Left ventricle myocardium inferior (tissue), 1 donor: ENCODE measurements at places on chromosomes 16 and 17. TPM values are rescaled to one million over a fixed set of nuclear protein-coding genes. Genes with fewer than 3 reads are reported as not detected.
A peak's percentile ranks its signal among the peaks of the same experiment; 100 is the strongest.

GRCh38 chr17:69142175-69142802, 594 bp upstream of the ABCA6 start:
- no peak for DNase-seq
- no peaks in the 10 kb centered on the region for H3K4me1 ChIP-seq
- H3K27ac ChIP-seq: peak overlapping the region; percentile 78
- H3K36me3 ChIP-seq: peaks cover 9% of the 10 kb centered on the region

DNA sequence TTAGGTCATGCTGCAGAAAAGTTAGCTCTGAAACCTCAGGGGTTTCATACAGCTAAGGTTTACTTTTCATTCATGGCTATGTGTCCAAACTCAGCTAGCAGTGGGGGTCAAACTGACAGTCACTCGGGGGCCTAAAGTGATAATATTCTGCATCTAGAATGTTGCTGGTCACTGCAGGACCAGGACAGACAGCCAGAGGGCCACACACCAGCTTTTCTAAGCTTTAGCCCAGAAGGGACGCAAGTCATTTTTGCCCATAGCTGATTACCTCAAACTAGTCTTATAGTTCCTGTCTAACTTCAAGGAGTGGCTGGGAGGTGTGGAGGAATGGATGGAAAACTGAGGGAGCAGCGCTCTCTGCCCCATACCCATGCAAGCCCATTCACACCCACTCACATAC, 163.0 kb upstream of the NLRP1 start:
- H3K4me3 ChIP-seq: no peak overlapping the region
- no peak for DNase-seq
- H3K27ac ChIP-seq: no peak overlapping the region
- H3K27me3 ChIP-seq: peaks cover 14% of the 10 kb centered on the region

C17orf50 gene
- total RNA-seq: not detected

GRCh38 chr16:69105501-69106361, at the start of gene HAS3:
TSS of gene HAS3 (plus strand) at chr16:69105653. CDS start at chr16:69109396, 3,743 bp downstream.
- DNase-seq: peak; percentile 50
- H3K27ac ChIP-seq: peak within 1 kb of the TSS; percentile 11
- peaks cover 16% of the 10 kb centered on the region for H3K27me3 ChIP-seq
- peaks cover 7% of the 10 kb centered on the region for H3K36me3 ChIP-seq
- H3K4me3 ChIP-seq: peak within 1 kb of the TSS; percentile 73
- peaks cover 32% of the 10 kb centered on the region for H3K4me1 ChIP-seq

DNA sequence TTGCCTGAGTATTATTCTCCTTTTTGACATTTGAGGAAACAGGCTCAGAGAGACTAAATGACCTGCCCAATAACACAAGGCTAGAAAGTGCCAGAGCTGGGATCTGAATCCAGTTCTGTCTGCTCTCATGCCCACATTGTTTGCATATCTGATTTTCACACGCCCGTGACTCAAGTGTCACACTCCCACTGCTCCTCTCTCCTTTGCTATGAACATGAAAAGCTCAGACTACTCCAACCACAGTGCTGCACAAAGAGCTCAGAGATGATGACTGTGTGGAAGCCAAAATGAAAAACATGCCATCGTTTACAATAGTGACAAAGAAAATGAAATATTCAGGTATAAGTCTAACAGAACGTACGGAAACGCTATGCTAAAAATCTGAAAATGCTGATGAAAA, 107.9 kb downstream of the SMG6 start:
- peaks cover 39% of the 10 kb centered on the region for H3K4me1 ChIP-seq
- no peaks in the 10 kb centered on the region for H3K36me3 ChIP-seq

DNA sequence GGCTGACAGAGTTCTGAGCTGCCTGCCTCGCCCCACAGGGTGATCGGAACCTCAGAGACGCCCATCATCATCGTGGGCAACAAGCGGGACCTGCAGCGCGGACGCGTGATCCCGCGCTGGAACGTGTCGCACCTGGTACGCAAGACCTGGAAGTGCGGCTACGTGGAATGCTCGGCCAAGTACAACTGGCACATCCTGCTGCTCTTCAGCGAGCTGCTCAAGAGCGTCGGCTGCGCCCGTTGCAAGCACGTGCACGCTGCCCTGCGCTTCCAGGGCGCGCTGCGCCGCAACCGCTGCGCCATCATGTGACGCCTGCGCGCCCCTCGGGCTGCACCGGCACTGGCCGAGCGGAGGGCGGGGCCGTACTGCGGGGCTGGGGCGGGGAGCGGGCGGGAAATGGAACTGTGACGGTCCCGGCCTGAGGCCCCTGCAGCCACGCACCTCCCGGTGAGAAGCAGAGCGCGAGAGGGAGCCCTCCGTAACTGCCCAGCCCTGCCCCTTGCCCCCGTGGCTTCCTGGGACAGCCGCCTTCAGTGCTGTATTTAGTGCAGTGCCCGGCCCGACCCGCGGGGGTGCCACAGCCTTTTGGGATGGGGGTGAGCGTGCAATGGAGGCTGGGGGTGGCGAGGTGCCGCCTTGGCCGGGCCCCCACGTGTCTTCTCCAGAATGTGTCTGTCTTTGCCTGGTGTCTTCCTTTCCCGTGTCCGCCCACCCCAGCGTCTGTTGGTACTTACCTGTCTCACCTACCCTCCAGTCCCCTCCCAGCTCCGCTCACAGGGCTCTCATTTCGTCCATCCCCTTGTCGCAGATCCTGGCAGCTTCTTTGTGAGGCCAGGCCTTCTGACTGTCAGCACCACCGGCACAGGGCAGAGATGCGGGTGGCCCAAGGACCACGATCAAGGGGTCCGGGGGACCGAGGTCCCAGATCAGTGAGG, 9.8 kb downstream of the RASL10B start:
- H3K27ac ChIP-seq: no peak overlapping the region
- H3K4me1 ChIP-seq: peaks cover 11% of the 10 kb centered on the region
- H3K36me3 ChIP-seq: no peaks in the 10 kb centered on the region
- H3K4me3 ChIP-seq: peak overlapping the region; percentile 53
- H3K27me3 ChIP-seq: peaks cover 60% of the 10 kb centered on the region

DNA sequence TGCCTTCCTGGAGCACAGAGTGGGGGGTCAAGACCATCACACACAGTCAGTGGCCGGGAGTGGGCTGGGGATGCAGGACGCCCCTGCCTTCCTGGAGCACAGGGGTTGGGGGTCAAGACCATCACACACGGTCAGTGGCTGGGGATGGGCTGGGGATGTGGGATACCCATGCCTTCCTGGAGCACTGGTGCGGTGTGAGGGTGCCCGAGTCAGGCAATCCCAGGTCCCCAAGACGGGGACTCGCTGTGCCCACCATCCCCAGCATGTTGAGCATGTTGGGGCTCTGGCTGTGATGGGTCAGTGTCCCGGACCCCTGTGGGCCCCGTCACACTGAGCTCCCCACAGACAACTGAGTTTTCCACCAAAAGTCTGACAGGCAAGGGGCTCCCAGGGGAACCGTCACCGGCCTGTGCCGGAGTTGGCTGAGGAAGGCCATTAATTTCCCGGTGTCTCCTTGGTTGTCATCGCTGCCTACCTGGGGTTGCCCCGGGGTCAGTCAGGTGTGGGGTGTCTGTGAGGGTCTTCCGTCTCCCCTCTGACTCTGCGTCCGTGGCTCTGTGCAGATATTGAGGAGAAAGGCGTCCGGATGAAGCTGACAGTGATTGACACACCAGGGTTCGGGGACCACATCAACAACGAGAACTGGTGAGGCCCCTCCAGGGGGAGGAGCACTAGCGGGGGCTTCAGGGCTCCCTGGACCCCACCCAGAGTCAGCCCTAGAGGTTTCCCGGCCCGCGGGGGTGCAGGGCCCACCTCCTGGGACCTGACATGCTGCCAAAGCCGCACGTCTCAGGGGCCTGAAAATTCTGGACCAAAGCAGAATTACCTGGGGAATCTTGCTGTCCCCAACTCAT, 347.1 kb downstream of the SEC14L1 start:
- H3K4me1 ChIP-seq: peaks cover 25% of the 10 kb centered on the region
- no peak overlapping the region for H3K27ac ChIP-seq
- H3K36me3 ChIP-seq: peaks cover 52% of the 10 kb centered on the region
- H3K27me3 ChIP-seq: no peaks in the 10 kb centered on the region
- no peak overlapping the region for H3K4me3 ChIP-seq

SHISA9 gene
- total RNA-seq: 0.30 TPM

GRCh38 chr17:44122816-44123355, 555 bp downstream of the HDAC5 start:
- H3K27me3 ChIP-seq: no peaks in the 10 kb centered on the region
- H3K27ac ChIP-seq: peak overlapping the region; percentile 94
- no peaks in the 10 kb centered on the region for H3K36me3 ChIP-seq
- H3K4me3 ChIP-seq: peak overlapping the region; percentile 87
- peaks cover 65% of the 10 kb centered on the region for H3K4me1 ChIP-seq
- DNase-seq: no peak

GRCh38 chr16:6407596-6407995, 925.0 kb upstream of the RBFOX1 start:
- DNase-seq: no peak
- no peak overlapping the region for H3K27ac ChIP-seq
- H3K4me3 ChIP-seq: no peak overlapping the region
- no peaks in the 10 kb centered on the region for H3K4me1 ChIP-seq
- H3K36me3 ChIP-seq: no peaks in the 10 kb centered on the region

GRCh38 chr17:47423406-47424295, 99.9 kb downstream of the EFCAB13 start:
- no peak overlapping the region for H3K27ac ChIP-seq
- H3K4me3 ChIP-seq: peak overlapping the region; percentile 69
- no peaks in the 10 kb centered on the region for H3K36me3 ChIP-seq

- no peak for DNase-seq
- no peaks in the 10 kb centered on the region for H3K36me3 ChIP-seq
- H3K27me3 ChIP-seq: no peaks in the 10 kb centered on the region
- H3K4me3 ChIP-seq: peak overlapping the region; percentile 24
- H3K27ac ChIP-seq: peak overlapping the region; percentile 63
Observed at GRCh38 chr16:85536073-85536410, 77.1 kb upstream of the GSE1 start.

DNA sequence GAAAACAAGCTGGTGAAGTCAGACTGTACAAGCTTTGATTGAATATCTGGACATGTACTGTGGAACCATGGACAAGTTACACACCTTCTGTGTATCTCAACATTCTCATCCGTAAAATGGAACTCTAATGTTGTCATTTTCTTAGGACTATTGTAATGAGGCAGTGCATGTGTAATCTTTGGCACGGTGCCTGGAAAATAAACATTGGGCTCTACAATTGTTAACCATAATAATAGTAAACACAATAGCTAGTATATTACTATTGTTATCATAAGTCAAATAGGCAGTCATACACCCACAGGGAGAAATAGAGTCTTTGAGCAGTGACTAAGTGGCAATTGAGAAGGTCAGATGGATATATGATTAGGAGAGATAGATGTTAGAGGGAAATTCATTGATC, 39.8 kb upstream of the ANKFN1 start:
- no peaks in the 10 kb centered on the region for H3K36me3 ChIP-seq
- no peak for DNase-seq
- no peaks in the 10 kb centered on the region for H3K4me1 ChIP-seq
- H3K4me3 ChIP-seq: no peak overlapping the region
- H3K27ac ChIP-seq: no peak overlapping the region
- H3K27me3 ChIP-seq: no peaks in the 10 kb centered on the region

C17orf67 gene
- 1.1 TPM for total RNA-seq

WFDC1 gene
- 1.3 TPM for total RNA-seq
